Activated gamma-delta T cell treated with anti-CD3 and anti-CD28 coated beads, Interleukin-2, amount 50 U/mL, for 16 hours (primary cell): ENCODE measurements at places on chromosomes 16 and 17.
A peak's percentile ranks its signal among the peaks of the same experiment; 100 is the strongest.

DNA sequence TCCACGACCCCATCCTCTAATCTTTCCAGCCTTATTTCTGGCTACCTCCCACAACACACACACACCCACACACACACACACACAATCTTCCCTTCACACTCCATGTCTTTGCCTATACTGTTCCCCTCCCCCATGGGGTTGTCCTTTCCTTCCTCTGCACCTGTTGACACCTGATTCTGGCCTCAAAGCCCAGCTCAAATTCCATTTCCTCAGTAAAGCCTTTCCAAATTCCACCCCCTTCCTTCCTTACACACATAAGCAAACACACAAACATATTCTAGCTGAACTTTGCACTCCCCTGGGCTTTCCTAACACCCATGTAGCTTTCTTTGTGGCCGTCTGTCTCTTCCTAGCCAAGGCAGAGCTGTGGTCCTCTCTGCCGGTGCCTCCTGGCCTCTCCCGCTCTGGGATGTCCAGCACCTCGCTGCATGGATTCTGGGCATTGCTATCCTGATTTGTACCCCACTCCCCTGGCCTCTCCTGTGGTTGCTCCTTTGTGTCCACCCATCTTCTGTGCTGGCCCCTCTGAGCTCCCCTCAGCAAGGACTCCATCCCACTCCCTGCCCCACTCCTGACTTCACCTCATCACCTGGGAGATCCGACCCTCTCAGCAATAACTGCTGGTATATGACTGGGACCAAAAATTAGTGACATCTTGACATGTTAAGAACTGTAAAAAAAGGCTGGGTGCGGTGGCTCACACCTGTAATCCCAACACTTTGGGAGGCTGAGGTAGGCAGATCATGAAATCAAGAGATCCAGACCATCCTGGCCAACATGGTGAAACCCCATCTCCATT is 8.4 kb upstream of the SRCIN1 start:
- DNase-seq, result no peak

- no peak for DNase-seq
These were observed 13.4 kb downstream of the IRF8 start for GRCh38 chr16:85912211-85912974.

- DNase-seq, result no peak
These were observed 1.5 kb downstream of the N4BP1 start for GRCh38 chr16:48608452-48608851.

- peak; percentile 81 for DNase-seq
These were observed 13.5 kb downstream of the SPHK1 start for GRCh38 chr17:76397687-76398522.

GRCh38 chr16:31136287-31136662 is 748 bp upstream of the PRSS8 start:
- no peak for DNase-seq

DNA sequence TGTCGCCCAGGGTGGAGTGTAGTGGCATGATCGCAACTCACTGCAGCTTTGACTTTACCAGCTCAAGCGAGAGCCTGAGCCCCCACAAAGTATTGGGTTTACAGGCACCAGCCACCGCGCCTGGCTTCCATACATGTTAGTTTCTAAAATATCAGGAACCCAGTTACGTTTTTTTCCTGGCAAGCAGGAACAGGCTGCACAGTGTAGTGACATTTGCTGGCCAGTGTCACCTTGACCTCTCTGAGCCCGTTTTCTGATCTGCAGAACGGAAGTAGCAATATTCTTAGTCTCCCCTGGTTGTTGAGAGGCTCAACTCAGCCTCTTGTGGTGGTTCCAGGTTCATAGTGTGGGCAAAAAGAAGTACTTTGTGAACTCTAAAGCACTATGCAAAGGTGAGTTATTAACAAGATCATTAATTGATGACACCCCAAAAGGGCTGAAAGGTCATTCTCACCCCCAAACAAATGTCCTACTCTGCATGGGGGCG is 15.6 kb downstream of the IGF2BP1 start:
- DNase-seq, result no peak

- DNase-seq, result no peak
These were observed 7.2 kb downstream of the SPAG7 start for GRCh38 chr17:4960279-4960922.

- no peak for DNase-seq
These were observed 43.1 kb upstream of the MEAK7 start for GRCh38 chr16:84547546-84548061.

DNA sequence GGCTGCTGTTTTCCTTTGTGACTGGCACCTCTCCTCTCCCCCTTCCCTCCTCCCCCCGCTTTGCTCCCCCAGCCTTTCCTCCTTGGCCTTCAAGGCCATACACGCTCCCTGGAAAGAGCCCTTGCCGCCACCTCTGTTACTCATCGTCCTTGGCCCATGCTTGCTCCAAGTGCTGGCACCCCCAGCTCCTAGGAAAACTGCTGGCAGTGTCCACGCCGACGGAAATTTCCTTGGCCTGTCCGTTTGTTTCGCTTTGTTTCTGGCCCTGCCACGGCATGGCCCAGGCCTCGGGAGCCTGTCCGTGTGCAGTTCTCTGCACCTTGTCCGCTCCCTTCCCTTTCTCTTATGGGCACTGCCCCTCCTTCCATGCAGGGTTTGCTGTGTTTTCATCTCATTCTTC is 18.0 kb downstream of the CA5A start:
- DNase-seq, result no peak

DNA sequence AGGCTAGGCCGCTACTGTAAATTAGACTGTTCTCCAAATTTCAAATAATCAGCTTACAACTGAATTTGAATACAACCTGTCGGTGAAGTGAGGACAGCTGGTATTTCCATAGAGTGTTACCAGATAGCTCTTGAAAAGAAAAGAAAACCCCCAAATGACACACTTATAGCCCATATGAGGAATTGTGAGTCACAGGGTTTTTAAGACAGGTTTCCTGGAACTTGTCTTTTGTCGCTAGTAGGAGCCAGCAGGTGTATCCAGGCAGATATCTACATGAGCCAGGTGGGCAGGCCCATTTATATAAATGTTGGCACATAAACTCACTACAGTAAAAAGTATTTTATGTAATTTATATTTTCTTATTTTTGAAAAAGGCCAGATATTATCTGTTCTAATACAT is 24.0 kb downstream of the TNRC6A start:
- no peak for DNase-seq

GRCh38 chr17:79864617-79865250 is 25.5 kb upstream of the CBX4 start:
- DNase-seq, result no peak

GRCh38 chr17:83132251-83133081 is 53.1 kb downstream of the METRNL start:
- DNase-seq, result no peak

DNA sequence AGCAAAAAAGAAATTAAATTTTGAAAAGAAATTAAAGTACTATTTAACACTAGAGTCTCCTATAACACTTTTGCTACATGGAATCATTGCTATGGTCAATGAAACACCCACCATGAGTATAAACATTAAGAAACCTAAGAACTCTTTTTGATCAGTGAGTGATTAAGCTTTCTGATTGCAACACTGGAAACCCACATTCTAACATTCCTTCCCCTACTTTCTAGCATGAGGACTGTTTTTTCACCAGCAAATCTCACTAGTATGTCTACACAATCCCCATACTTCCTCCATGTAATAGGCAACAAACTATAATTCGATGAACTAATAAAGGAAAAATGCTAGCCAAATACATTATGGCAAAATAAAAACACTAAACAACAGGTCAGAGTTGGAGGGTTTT is 54.7 kb downstream of the SKAP1 start:
- no peak for DNase-seq

DNA sequence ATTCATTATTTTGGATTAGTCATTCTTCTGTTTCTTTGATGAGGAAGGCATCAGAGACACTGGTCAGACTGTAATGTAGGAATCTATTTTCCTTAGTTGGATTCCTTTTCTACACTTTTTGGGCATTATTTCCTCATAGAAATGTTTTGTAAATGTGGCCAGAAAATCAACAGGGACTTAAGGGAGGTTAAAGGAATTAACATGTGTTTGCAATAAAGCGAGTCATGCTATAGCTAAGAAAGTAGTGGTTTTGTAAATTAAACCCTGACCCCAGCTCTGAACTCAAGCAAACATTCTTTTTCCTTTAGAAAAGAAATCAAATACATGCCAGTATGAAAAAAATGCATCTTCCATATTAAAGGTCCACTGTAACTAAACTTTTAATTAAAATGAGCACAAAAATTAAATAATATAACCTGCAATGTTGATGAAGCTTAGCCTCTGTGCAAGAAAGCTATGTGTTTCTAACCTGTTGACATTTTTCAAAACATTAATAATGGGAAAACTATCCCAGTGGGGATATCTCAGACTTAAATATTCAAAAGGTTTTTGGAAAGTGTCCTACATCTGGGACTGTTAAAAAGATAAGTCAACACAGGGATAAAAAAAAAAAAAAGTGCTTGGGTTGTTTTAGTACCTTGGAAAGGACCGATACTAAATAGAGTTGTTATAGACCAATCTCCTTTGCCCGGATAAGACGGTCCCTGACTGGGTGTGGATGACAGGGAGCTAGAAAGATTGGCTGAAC is 428.0 kb downstream of the CA10 start:
- no peak for DNase-seq

- DNase-seq, result no peak
These were observed 1.2 kb downstream of the COASY start for GRCh38 chr17:42563143-42563509.

DNA sequence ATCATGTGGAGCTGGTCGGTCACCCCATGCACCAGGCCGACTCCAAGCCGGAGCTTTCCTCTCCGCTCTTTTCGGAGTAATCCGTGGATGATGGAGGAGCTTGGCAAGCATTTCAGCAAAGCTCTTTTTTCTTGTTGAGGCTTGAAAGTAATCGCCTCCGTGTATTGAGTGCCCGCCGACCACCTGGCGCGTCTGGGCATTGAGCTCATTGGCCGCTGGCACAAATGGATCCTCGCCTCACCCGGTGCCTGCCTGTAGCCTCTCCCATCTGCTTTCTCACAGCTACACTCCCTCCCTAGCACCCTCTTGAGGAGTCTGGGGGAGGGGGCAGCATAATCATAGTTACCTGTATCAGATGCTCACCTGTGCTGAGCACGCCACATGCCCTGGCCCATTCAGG is 148.9 kb downstream of the CMIP start:
- DNase-seq, result no peak

- DNase-seq, result no peak
These were observed 744 bp downstream of the SALL1 start for GRCh38 chr16:51150165-51150887.

- DNase-seq, result no peak
These were observed 12.4 kb downstream of the ODAD4 start for GRCh38 chr17:41942626-41943373.

GRCh38 chr17:732067-732901 is at the start of gene TLCD3A:
Gene TLCD3A (plus strand): TSS chr17:732596. CDS start chr17:732648, 52 bp downstream.
- peak; percentile 23 for DNase-seq

DNA sequence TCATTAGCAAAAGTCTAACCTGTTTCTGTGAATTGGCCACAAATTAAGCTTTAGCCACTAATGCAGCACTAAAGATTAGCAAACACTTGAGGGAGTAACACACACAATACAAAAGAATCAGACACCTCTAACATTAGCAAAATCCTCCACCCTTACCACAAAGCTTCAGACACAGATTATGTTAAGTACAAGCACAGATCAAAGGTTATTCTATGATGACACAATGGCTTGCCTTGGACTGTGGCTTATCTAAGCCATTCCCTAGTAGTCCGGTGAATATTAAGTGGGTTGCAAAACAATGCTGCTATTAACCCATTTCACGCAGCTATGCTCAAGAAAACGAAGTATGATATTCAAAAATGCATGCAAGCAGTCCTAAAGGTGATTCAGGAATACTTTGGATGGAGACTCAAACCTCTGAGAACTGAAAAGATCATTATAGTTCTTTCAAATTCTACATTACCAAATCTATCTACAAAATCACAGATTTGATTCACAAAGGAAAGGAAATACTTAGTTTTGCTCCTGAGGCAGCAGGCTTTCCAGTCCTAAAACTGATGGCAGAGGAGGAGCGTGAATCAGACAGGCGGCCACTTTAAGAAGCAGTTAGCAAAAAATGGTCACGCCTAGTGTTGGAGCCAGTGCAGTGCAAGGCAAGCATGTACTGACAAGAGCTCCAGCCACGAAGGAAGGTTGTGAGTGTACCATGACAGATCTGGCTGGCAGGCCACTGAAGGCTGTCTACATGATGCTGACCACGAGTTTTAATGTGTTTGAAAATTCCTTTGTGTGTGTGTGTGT is 67.2 kb downstream of the PARN start:
- DNase-seq, result no peak

DNA sequence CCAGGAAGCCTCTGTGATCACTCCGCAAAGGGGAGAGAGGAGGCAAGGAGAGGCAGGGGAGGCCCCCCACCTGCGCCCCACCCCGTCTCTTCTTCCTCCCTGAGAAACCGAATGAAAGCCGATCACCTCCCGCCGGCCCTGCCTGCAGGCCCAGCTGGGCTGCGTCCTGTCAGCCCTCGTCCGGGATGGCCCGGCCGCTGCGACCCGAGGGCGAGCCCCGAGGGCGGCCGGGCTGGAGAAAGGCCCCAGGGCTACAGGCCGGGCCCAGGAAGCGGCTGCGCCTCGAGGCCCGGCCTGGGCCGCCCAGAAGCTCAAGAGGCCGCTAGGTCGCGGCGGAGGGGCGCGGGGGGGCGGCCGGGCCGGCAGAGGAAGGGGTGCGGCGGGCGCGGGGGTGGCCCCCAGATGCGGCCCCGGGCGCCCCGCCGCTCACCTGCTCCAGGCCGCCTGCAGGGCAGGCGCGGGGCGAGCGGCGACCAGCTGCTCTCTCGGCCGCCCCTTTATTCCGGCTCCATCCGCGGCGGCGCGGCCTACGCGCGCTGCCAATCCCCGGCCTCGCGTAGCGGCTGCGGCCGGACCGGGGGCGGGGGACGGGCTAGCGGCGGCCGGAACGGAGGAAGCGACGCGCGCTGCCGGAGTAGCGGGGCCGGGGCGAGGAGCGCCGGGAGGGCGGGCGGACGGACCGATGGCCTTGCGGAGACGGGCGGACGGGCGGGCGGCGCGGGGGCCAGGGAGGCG is at the start of gene ZNF319:
Gene ZNF319, minus strand, starts transcription at position 702 of the 735 bp plus-strand sequence. CDS start 2,407 bp downstream, outside the sequence.
- DNase-seq, result no peak

GRCh38 chr17:4127555-4127954 is 15.3 kb downstream of the ZZEF1 start:
- no peak for DNase-seq

GRCh38 chr16:51549836-51550235 is 398.8 kb upstream of the SALL1 start:
- DNase-seq, result no peak

GRCh38 chr17:45333702-45334092 is 16.9 kb upstream of the MAP3K14 start:
- no peak for DNase-seq

DNA sequence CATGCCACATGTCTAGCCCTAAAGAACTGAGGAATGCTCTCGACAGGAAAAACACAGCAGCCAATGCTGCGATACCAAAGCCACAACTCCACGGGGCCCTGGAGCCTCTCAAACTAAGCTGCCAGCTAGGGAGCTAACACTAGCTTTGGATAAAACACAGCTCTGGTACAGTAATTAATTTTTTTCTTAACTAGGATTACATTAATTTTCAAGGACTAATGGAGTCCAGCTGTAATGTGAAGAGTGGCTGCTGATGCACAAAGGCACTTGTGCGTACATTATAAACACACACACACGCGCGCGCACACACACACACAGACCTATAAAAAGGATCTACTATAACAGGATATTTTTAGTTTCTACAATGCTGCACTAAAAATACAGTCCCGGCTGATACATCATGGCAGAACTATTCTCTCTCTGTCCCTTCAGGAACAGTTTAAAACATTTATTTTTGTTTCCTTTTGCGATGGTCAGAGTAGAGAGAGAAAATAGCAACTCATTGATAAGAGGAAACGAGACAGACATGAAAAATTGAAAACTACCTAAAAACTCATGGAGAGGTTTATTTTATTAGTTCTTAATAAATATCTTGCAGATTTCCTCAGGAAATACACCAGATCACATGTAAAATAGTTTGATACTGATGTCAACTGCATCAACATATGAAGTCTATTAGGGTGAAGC is 88.5 kb downstream of the SMG6 start:
- no peak for DNase-seq
